ENCODE measurements at places on chromosomes 4 and X. TPM values are rescaled to one million over a fixed set of nuclear protein-coding genes. Genes with fewer than 3 reads are reported as not detected.

GRCh38 chrX:13341491-13342101 is 21.7 kb upstream of the ATXN3L start:
- H3K4me3 ChIP-seq: no peak overlapping the region
- no peaks in the 10 kb centered on the region for H3K4me1 ChIP-seq
- no peaks in the 10 kb centered on the region for H3K27me3 ChIP-seq
- no peaks in the 10 kb centered on the region for H3K36me3 ChIP-seq

DNA sequence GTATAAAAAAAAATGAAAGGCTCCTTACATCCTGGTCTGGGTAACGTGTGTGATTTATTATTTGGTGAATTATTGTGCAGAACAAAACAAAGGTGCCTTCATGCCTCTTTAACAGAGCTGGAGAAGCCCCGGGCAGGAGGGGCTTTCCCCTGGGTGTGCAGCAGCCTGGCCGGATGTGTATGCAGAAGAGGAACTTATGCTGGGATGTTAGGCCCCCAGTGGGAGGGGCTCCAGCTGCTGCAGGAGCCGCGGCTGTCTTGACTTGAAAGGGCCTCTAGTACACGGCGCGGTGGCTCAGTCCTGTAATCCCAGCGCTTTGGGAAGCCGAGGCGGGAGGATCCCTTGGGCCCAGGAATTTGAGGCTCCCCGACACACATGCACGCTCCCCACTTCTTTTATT is 16.0 kb downstream of the CCNQ start:
- no peak overlapping the region for H3K27ac ChIP-seq
- no peaks in the 10 kb centered on the region for H3K27me3 ChIP-seq
- DNase-seq: peak; percentile 76
- H3K4me3 ChIP-seq: no peak overlapping the region
- peaks cover 5% of the 10 kb centered on the region for H3K36me3 ChIP-seq
- H3K4me1 ChIP-seq: peaks cover 18% of the 10 kb centered on the region

DNA sequence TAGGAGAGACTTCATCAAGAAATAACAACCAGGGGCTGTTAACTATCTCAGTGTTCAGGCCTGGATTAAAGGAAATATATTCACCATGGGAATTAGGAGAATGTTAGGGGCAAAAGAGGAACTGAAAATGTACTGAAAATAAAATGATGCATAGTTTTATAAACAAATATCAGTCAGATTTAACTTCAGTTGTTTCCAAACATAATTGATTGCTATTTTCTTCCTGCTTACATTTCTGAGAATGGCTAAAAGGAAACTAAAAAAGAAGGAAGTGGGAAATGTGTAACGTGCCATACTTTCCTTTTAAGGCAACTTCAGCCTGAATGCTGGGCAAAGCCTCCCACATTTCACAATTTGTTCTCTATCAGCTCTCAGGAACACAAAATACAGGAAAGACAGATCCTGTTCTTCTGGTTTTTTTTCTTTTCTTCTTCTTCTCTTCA is 178.1 kb downstream of the MAML3 start:
- H3K36me3 ChIP-seq: peaks cover 12% of the 10 kb centered on the region
- H3K4me1 ChIP-seq: peaks cover 58% of the 10 kb centered on the region
- H3K27ac ChIP-seq: peak overlapping the region; percentile 13
- no peak for DNase-seq
- H3K27me3 ChIP-seq: no peaks in the 10 kb centered on the region
- no peak overlapping the region for H3K4me3 ChIP-seq

DNA sequence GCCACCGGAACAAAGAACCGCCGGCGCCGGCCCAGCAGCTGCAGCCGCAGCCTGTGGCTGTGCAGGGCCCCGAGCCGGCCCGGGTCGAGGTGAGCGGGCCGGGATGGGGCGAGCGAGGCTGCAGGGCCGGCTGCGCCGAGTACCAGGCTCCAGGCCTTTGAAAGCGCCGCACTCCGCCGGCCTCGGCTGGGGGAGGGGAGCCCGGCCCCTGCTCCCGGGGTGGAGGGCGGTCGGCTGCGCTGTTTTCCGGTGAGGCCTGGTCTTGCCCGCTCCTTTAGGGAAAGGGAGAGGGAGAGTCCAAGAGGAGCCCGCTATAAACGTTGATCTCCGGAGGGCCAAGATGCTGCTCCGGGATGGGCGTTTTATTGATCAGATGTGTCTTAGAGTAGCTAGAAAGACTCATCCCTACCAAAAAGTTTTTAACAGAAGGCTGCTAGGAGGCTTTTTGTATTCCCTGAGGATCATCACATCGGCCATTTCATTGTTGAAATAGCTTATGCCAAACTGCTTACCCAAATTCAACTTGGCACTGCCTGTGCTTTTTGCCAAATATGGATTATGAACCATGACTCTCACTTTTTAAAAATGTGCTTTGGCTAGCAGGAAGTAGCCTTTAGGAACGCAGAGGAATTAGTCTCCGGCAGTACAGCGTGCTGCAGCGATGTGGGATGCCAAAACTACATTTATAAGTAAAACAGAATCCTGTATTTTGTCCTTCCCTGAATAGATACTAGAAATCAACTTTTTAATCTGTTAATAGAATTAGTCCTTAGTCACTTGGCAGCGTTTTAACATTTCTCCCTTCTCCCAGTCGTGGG is 760 bp downstream of the TMEM165 start:
- H3K4me3 ChIP-seq: peak overlapping the region; percentile 94
- DNase-seq: peak; percentile 45
- H3K27me3 ChIP-seq: no peaks in the 10 kb centered on the region
- peaks cover 31% of the 10 kb centered on the region for H3K36me3 ChIP-seq

- H3K27me3 ChIP-seq: no peaks in the 10 kb centered on the region
- peaks cover 24% of the 10 kb centered on the region for H3K36me3 ChIP-seq
- peaks cover 3% of the 10 kb centered on the region for H3K4me1 ChIP-seq
- no peak for DNase-seq
- no peak overlapping the region for H3K27ac ChIP-seq
- no peak overlapping the region for H3K4me3 ChIP-seq
These were observed 97.2 kb upstream of the STS start for GRCh38 chrX:7050271-7050670.

- no peaks in the 10 kb centered on the region for H3K36me3 ChIP-seq
- no peak overlapping the region for H3K4me3 ChIP-seq
- DNase-seq: no peak
- no peak overlapping the region for H3K27ac ChIP-seq
- peaks cover 4% of the 10 kb centered on the region for H3K27me3 ChIP-seq
These were observed 58.0 kb upstream of the H2AZ1 start for GRCh38 chr4:100008048-100008447.

- H3K4me1 ChIP-seq: no peaks in the 10 kb centered on the region
- H3K4me3 ChIP-seq: no peak overlapping the region
- H3K36me3 ChIP-seq: peaks cover 3% of the 10 kb centered on the region
- H3K27ac ChIP-seq: no peak overlapping the region
These were observed 77.6 kb downstream of the MAOA start for GRCh38 chrX:43733699-43734098.

GRCh38 chr4:51836549-51836948 is 6.4 kb upstream of the DCUN1D4 start:
- H3K4me1 ChIP-seq: no peaks in the 10 kb centered on the region
- H3K36me3 ChIP-seq: no peaks in the 10 kb centered on the region
- peaks cover 4% of the 10 kb centered on the region for H3K27me3 ChIP-seq
- no peak overlapping the region for H3K27ac ChIP-seq
- DNase-seq: no peak

- no peak overlapping the region for H3K27ac ChIP-seq
- DNase-seq: no peak
- no peaks in the 10 kb centered on the region for H3K27me3 ChIP-seq
- peaks cover 30% of the 10 kb centered on the region for H3K4me1 ChIP-seq
- H3K36me3 ChIP-seq: peaks cover 24% of the 10 kb centered on the region
These were observed 45.5 kb upstream of the HS3ST1 start for GRCh38 chr4:11474146-11474545.

GRCh38 chrX:7083468-7084396 is 63.8 kb upstream of the STS start:
- H3K36me3 ChIP-seq: peaks cover 15% of the 10 kb centered on the region
- peak overlapping the region; percentile 50 for H3K4me3 ChIP-seq
- H3K4me1 ChIP-seq: peaks cover 47% of the 10 kb centered on the region
- no peaks in the 10 kb centered on the region for H3K27me3 ChIP-seq
- peak; percentile 77 for DNase-seq
- peak overlapping the region; percentile 82 for H3K27ac ChIP-seq

- H3K27ac ChIP-seq: no peak overlapping the region
- no peaks in the 10 kb centered on the region for H3K36me3 ChIP-seq
- H3K4me3 ChIP-seq: no peak overlapping the region
- DNase-seq: no peak
- H3K27me3 ChIP-seq: peaks cover 33% of the 10 kb centered on the region
These were observed 58.8 kb downstream of the LNX1 start for GRCh38 chr4:53532521-53532920.

- no peaks in the 10 kb centered on the region for H3K27me3 ChIP-seq
- H3K4me3 ChIP-seq: no peak overlapping the region
- DNase-seq: no peak
- H3K27ac ChIP-seq: no peak overlapping the region
These were observed 425.8 kb upstream of the PABPC4L start for GRCh38 chr4:134627366-134627765.

- H3K27me3 ChIP-seq: no peaks in the 10 kb centered on the region
- H3K4me1 ChIP-seq: peaks cover 12% of the 10 kb centered on the region
- peak overlapping the region; percentile 3 for H3K27ac ChIP-seq
- no peaks in the 10 kb centered on the region for H3K36me3 ChIP-seq
These were observed 46.3 kb upstream of the AFAP1 start for GRCh38 chr4:7985891-7986441.

DNA sequence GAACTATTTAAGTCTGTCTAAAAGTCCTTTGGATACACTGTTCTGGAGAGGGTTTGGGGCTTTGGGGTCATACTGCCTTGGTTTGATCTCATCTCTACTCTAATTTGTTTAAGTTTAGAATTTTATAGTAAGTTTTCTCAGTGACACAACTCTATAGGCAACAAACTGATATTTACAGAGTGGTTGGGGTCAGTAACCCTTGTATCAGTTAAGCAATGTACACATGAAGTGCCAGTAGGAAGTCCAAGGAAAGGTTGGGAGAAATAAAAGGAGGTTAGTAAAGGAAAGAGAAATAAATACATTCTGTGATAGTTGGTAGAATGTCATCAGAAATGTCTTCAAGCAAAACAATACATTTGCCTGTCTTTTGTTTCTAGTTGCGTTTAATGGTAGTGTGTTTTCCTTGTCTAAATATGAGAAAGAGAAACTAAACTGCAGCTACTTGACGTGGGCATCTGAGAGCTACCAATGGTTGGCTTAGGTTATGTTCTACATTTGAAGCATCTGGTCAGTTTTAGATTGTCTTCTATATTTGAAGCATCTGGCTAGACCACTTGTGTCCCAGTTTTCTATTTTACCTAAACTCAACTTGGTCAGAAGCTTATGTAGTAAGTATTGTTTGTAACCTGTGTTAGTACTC is 6.9 kb downstream of the ATP7A start:
- H3K27ac ChIP-seq: peak overlapping the region; percentile 63
- peaks cover 2% of the 10 kb centered on the region for H3K36me3 ChIP-seq
- no peaks in the 10 kb centered on the region for H3K27me3 ChIP-seq
- no peak for DNase-seq
- H3K4me1 ChIP-seq: peaks cover 23% of the 10 kb centered on the region
- H3K4me3 ChIP-seq: peak overlapping the region; percentile 72

GAGE12F gene
- not detected for total RNA-seq

HMGB3 gene
- 32.3 TPM for total RNA-seq

ATOH1 gene
- not detected for total RNA-seq

ASB9 gene
- total RNA-seq: 0.49 TPM

XAGE1B gene
- total RNA-seq: not detected

GPR34 gene
- 0.67 TPM for total RNA-seq

Measured in activated CD8-positive, alpha-beta memory T cell treated with anti-CD3 and anti-CD28 coated beads, Interleukin-2, amount 10 ng/mL, durations not matched to agents 7 days and 5 days (primary cell).